ENCODE measurements at places on chromosomes 7 and 10. TPM values are rescaled to one million over a fixed set of nuclear protein-coding genes. Genes with fewer than 3 reads are reported as not detected.

Gene HOXA5
- 23.9 TPM for total RNA-seq

Gene LIPF
- total RNA-seq = not detected

Gene AKR1D1
- not detected for total RNA-seq

Gene OPTN
- total RNA-seq = 34.8 TPM

Gene PDZD7
- total RNA-seq = 0.83 TPM

Gene CROT
- total RNA-seq = 7.5 TPM

Gene DNAJB6
- 155 TPM for total RNA-seq

Gene FKBP9
- 146 TPM for total RNA-seq

Gene CCL24
- not detected for total RNA-seq

Gene SHH
- total RNA-seq = not detected

Gene CHAT
- not detected for total RNA-seq

Gene ZCCHC24
- 15.1 TPM for total RNA-seq

Gene AHR
- 67.2 TPM for total RNA-seq

GRCh38 chr10:31095677-31096560 is 64.3 kb upstream of the ZNF438 start:
- no peak for DNase-seq
- no peak overlapping the region for H3K4me3 ChIP-seq
- H3K27me3 ChIP-seq = no peaks in the 10 kb centered on the region
- H3K27ac ChIP-seq = no peak overlapping the region
- H3K36me3 ChIP-seq = no peaks in the 10 kb centered on the region

- H3K27ac ChIP-seq = no peak overlapping the region
- peaks cover 21% of the 10 kb centered on the region for H3K27me3 ChIP-seq
- DNase-seq = no peak
Observed at GRCh38 chr7:45583296-45583695, 9.1 kb downstream of the ADCY1 start.

DNA sequence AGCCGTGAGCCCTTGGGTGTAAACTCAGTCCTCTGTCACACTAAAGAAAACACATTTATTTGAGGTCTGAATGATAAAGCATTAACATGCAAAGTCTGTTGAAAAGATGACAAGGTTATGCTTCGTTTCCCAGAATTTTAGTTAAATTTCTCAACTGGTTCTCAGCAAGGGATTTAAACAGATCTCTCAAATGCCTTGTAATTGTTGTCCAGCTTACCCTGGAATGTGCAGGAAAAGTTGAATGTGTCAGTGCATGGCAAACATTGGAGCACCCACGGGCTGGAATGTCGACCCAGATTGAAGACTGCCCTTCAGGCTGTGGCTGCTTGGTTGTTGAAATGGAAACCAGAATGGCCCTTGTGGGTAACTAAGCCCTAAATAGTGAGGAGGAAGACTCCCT is 191.8 kb downstream of the TRIL start:
- DNase-seq = no peak
- H3K4me3 ChIP-seq = no peak overlapping the region
- H3K27ac ChIP-seq = no peak overlapping the region
- peaks cover 3% of the 10 kb centered on the region for H3K4me1 ChIP-seq
- H3K36me3 ChIP-seq = no peaks in the 10 kb centered on the region
- no peaks in the 10 kb centered on the region for H3K27me3 ChIP-seq

DNA sequence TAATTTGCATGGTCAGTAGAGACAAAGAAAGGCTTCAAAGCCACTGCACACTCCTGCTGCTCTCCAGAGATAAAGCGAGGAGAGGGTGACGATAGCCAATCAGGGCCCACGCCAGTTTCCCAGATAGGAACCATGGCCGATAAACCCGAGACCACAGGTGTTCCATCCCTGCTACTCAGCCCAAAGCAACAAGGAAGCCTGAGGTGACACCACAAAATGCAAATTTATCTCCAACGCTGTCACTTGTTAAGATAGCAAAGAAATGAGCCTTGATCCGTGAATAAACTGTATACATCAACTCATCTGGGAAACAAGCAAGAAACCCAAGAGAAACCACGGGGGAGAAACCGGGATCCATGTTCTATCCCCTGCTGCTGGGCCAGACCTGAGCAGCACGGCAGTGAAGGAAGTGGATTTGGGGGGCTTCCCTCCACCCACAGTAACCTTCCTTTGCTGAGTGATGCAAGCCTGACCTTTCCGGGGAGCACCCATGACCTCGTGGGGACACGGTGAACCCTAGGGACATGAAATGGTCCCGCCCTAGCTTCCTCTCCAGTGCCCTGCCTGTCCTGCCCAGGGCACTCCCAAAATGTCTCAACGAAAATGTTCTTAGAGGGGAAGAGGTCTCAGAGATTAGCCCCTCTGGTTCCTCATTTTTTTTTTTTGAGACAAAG is 164.6 kb downstream of the PTPRN2 start:
- H3K27me3 ChIP-seq = no peaks in the 10 kb centered on the region
- no peaks in the 10 kb centered on the region for H3K36me3 ChIP-seq
- H3K27ac ChIP-seq = no peak overlapping the region
- no peak overlapping the region for H3K4me3 ChIP-seq
- DNase-seq = no peak

GRCh38 chr10:30822693-30823465 is 193.3 kb upstream of the LYZL2 start:
- peaks cover 32% of the 10 kb centered on the region for H3K4me1 ChIP-seq
- H3K4me3 ChIP-seq = no peak overlapping the region
- H3K36me3 ChIP-seq = no peaks in the 10 kb centered on the region
- no peaks in the 10 kb centered on the region for H3K27me3 ChIP-seq
- H3K27ac ChIP-seq = no peak overlapping the region

- H3K36me3 ChIP-seq = no peaks in the 10 kb centered on the region
- H3K4me1 ChIP-seq = peaks cover 7% of the 10 kb centered on the region
Observed at GRCh38 chr10:58746474-58747185, 234.0 kb downstream of the BICC1 start.

DNA sequence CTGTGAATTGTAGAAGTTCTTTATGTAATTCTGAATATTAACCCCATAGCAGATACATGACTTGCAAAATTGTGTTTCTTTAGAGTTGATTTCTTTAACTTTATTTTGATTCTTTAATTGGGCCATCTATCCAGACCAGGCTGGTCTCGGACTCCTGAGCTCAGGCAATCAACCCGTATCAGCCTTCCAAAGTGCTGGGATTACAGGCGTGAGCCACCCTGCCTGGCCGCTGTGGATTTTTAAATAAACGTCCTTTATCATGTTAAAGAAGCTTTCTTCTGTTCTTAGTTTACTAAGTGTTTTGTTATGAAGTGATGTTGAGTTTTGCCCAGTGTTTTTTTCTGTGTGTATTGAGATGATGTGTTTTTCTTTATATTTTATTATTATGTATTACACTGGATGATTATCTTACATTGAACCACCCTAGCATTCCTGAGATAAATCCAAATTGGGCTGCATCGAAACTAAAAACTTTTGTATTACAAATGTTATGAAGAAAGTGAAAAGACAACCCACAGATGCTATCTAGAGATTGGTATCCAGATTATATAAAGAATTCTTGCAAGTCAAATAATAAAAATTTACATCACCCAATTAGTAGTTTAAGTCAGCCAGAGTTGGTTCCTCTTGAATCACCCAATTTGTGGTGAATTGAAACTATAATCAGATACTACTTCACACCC is 118.1 kb downstream of the TPST1 start:
- no peak overlapping the region for H3K27ac ChIP-seq
- no peak for DNase-seq
- H3K4me1 ChIP-seq = peaks cover 10% of the 10 kb centered on the region
- H3K27me3 ChIP-seq = no peaks in the 10 kb centered on the region

DNA sequence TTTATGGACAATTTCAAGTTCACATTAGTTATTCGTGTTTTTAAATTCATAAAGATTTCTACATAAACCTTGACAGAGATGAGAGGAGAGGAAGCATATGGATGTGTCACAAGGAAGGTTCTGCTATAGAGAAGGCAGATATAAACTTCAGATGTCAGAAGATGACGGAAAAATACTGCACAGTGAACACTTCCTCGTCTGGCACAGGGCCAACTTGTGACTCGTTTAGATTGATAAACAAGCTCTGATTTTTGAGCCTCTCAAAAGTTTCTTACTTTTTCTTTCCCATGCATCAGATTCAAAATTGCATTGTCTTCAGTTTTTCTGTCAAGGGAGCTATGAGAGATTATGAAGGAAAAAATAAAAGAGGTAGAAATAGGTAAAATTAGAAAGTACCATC is 156.4 kb upstream of the MINDY3 start:
- no peak for DNase-seq
- no peaks in the 10 kb centered on the region for H3K27me3 ChIP-seq
- no peaks in the 10 kb centered on the region for H3K4me1 ChIP-seq
- H3K4me3 ChIP-seq = no peak overlapping the region
- no peaks in the 10 kb centered on the region for H3K36me3 ChIP-seq
- H3K27ac ChIP-seq = no peak overlapping the region

DNA sequence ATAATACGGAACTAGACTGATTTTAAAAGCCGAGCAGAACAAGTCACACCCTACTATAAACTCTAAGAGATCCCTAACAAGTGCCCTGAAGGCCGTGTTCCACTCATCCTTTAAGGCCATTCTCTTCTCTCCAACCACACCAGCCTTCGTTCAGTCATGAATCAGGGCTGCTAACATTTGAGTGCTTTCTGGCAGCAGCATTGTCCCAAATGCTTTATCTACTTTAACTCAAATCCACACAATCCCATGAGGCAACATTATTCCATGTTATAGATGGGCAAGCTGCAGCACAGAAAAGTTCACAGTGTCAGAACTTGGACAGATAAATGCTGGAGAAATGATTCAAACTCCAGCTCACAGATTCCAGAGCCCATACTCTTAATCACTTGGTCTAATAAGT is 73.5 kb downstream of the MALSU1 start:
- peaks cover 5% of the 10 kb centered on the region for H3K36me3 ChIP-seq
- peaks cover 13% of the 10 kb centered on the region for H3K4me1 ChIP-seq
- no peaks in the 10 kb centered on the region for H3K27me3 ChIP-seq
- DNase-seq = no peak
- H3K4me3 ChIP-seq = no peak overlapping the region

DNA sequence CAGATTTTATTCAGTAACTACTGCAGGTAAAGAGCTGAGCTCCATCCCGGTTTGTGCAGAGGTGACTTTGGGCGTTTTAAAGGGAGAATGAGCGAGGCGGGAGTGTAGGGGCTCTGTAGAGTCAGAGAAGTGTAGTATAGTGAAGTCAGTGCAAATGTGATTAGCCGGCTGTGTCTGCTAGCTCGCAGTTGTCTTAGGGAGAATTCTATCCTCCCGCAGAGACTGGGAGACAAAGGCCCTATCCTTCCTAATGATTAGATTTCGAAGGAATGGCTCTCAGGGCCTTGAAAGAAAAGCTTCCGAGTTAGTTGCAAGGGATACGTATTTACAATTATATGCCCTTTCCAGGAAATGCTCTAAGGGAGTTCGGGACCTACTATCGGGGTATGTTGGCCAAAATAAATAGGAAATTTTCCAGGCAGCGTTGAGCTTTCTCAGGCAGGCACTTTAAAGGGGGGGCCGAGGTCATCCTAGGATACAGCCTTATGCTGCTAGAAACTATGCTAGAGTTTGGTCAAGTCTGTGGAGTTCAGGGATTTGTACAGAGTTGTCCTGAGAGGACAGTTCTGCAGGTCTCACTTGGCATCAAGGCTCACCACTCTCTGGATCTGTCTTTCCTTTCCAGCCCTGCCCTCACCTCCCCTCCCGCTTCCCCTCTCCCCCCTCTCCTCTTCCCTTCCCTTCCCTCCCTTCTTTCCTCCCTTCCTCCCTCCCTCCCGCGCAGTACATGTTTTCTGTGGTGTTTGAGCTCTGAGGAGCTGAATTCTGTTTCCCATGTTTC is 825 bp downstream of the MRPL32 start:
- H3K27ac ChIP-seq = peak overlapping the region; percentile 65
- no peaks in the 10 kb centered on the region for H3K27me3 ChIP-seq
- peaks cover 9% of the 10 kb centered on the region for H3K36me3 ChIP-seq
- H3K4me3 ChIP-seq = peak overlapping the region; percentile 69

DNA sequence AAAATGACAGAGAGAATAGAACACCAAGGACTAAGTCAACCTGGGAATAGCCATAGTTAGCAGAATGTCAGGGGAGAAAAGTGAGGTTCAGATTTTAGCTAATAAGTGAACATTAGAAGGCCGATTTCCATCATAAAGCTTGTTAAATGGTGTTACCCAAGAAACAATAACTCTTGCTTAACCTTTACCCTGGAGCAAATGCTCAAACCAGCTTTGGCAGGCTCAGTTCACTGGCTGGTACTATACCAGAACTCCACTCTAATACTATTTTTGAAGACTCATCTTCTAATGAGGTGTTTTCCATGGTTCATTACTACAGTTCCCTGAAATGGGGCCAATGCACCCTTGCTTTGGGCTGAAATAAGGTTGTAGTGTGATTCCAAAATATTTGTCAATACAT is 61.3 kb downstream of the RNLS start:
- peaks cover 2% of the 10 kb centered on the region for H3K4me1 ChIP-seq
- peaks cover 2% of the 10 kb centered on the region for H3K27me3 ChIP-seq
- no peak overlapping the region for H3K4me3 ChIP-seq
- no peak for DNase-seq

GRCh38 chr7:111821046-111821445 is 258.8 kb upstream of the IMMP2L start:
- H3K27ac ChIP-seq = no peak overlapping the region
- no peaks in the 10 kb centered on the region for H3K4me1 ChIP-seq
- H3K4me3 ChIP-seq = no peak overlapping the region

- peaks cover 9% of the 10 kb centered on the region for H3K4me1 ChIP-seq
- H3K27me3 ChIP-seq = no peaks in the 10 kb centered on the region
- H3K27ac ChIP-seq = no peak overlapping the region
- no peak overlapping the region for H3K4me3 ChIP-seq
- peaks cover 49% of the 10 kb centered on the region for H3K36me3 ChIP-seq
Observed at GRCh38 chr10:101038484-101038883, 7.5 kb downstream of the SFXN3 start.

GRCh38 chr7:17274551-17275245 is 23.8 kb upstream of the AHR start:
- no peak overlapping the region for H3K4me3 ChIP-seq
- no peak overlapping the region for H3K27ac ChIP-seq
- no peaks in the 10 kb centered on the region for H3K36me3 ChIP-seq
- peak; percentile 48 for DNase-seq

DNA sequence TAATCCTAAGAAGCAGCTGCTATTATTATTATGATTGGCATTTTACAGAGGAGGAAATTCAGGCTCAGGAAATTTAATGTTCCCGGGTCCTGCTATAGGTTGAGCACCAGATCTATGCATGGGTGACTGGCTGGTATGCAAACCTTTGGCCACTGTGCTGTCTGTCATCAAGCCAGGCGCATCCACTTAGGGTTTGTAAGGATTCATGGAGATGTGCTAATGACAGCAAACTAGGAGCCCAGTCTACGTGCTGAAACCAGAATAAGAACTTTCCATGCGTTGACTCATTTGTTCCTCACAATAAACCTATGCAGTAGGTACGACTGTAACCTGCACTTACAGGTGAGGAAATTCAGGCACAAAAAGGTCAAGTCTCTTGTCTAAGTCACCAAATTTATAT is 64.5 kb upstream of the ZMIZ1 start:
- no peak overlapping the region for H3K27ac ChIP-seq
- H3K4me1 ChIP-seq = peaks cover 6% of the 10 kb centered on the region
- no peaks in the 10 kb centered on the region for H3K36me3 ChIP-seq

Data from IMR-90 (cell line).